ENCODE measurements at places on chromosomes 7 and 10. TPM values are rescaled to one million over a fixed set of nuclear protein-coding genes. Genes with fewer than 3 reads are reported as not detected.
A peak's percentile ranks its signal among the peaks of the same experiment; 100 is the strongest.

PLPP4 gene
- total RNA-seq, result 0.26 TPM

ZNF33A gene
- total RNA-seq, result 11.8 TPM

DDC gene
- total RNA-seq, result not detected

MPLKIP gene
- total RNA-seq, result 22.8 TPM

TAS2R41 gene
- not detected for total RNA-seq

COL26A1 gene
- total RNA-seq, result not detected

HABP2 gene
- total RNA-seq, result not detected

PIP gene
- total RNA-seq, result not detected

ITGA8 gene
- total RNA-seq, result 1.3 TPM

OR9A2 gene
- not detected for total RNA-seq

GPR85 gene
- 9.2 TPM for total RNA-seq

PLEKHS1 gene
- not detected for total RNA-seq

CAV2 gene
- total RNA-seq, result 60.1 TPM

ACBD7 gene
- total RNA-seq, result under 0.01 TPM

DNA sequence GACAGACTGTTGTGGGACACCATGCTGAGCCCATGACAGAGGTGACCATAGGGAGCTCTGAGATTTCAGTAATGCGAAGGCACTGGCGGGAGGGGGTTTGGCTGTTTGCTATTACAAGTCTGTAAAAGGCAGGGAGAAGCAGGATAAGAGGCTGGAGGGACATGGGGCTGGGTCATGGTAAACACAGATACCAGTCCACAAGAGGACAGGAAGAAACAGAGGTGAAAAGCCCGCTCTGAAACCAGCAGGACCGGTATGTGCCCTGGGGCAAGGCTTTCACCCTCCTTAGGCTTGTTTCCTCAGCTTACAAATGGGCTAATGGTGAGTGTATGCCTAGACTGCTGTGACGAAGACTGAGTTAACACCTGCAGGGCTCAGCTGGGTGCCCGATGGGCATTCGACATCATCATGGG is 34.1 kb downstream of the ANXA11 start:
- no peak for DNase-seq

- no peak for DNase-seq
These were observed 59.2 kb downstream of the HSPA12A start for GRCh38 chr10:116683166-116683565.

DNA sequence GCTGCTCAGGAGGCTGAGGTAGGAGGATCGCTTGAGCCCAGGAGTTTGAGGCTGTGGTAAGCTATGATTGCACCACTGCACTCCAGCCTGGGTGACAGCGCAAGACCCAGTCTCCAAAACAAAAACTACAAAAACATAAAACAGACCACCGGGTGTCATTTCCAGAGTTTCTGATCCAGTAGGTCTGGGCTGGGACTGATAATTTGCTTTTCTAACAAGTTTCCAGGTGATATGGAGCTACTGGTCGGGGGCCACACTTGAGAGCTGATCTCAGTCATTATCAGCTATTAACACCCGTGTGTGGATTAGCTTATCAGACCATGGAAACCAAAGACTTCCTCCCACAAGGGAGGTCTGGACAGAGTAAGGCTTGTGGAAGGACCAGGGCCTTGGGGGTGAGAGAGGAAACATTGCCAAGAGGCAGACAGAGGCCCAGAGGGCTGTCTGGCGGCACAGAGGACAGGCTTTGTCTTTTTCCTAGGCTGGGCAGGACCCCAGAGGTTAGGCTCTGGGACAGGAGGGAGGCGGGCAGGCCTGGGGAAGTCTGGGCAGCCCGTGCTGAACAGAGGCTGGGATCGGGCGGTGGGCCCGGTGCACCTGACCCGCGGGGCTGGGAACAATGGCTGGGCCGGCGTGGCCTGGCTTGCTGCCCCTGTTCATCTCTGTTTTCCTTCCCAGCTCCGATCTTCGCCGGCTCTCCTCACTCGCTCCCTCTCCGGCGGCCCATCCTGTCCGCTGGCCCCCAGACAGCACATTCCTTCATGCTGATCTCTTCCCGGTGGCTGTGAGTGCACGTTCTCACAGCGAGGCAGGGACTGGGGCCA is 25.2 kb downstream of the TMEM270 start:
- DNase-seq, result peak; percentile 82

- DNase-seq, result no peak
These were observed 198.8 kb downstream of the CDCA7L start for GRCh38 chr7:21746949-21747348.

- no peak for DNase-seq
These were observed 11.2 kb downstream of the MXI1 start for GRCh38 chr10:110218632-110219031.

DNA sequence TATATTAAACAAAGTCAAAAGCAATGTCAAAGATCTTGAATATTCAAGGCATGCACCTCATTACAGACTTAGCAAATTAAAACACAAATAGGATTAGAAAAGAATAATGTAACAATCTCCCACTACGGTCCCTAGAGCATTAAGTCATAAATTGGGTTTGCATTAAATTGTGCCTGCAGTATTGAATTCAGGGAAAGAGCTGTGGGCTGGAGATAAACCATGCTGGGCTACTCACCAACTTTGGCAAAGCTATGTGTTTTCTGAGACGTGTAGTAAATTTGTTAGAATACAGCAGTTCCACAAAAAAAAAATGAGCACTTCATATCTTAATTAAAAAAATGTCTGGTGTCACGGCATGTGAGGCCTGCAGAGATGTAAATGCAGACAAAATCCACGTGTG is 241.6 kb downstream of the SNX10 start:
- DNase-seq, result no peak

- DNase-seq, result peak; percentile 26
These were observed 431.8 kb upstream of the MGMT start for GRCh38 chr10:129035052-129035827.

- DNase-seq, result peak; percentile 36
These were observed 291.5 kb upstream of the ZNF32 start for GRCh38 chr10:43939939-43940820.

DNA sequence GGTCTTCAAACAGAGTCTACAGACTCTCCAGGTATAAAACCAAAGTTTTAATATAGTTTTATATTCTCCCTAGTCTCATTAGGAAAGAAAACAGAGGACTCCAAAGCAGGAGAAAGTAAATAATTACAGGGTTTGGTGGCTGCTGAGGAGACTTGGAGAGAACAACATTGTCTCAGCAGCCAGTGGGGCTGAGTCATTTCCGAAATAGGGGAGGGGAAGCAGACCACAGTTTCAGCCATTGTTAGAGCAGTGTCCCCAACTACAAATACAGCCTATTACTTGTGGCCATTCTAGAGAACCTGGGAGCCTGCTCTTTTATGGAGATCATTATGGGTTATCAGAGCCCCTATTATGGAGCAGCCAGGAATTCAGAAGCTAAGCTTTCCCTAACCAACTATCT is 44.2 kb upstream of the A1CF start:
- no peak for DNase-seq

GRCh38 chr7:100588438-100588837 is 2.3 kb downstream of the FBXO24 start:
- no peak for DNase-seq

GRCh38 chr7:30697719-30698460 is 15.6 kb upstream of the CRHR2 start:
- no peak for DNase-seq

DNA sequence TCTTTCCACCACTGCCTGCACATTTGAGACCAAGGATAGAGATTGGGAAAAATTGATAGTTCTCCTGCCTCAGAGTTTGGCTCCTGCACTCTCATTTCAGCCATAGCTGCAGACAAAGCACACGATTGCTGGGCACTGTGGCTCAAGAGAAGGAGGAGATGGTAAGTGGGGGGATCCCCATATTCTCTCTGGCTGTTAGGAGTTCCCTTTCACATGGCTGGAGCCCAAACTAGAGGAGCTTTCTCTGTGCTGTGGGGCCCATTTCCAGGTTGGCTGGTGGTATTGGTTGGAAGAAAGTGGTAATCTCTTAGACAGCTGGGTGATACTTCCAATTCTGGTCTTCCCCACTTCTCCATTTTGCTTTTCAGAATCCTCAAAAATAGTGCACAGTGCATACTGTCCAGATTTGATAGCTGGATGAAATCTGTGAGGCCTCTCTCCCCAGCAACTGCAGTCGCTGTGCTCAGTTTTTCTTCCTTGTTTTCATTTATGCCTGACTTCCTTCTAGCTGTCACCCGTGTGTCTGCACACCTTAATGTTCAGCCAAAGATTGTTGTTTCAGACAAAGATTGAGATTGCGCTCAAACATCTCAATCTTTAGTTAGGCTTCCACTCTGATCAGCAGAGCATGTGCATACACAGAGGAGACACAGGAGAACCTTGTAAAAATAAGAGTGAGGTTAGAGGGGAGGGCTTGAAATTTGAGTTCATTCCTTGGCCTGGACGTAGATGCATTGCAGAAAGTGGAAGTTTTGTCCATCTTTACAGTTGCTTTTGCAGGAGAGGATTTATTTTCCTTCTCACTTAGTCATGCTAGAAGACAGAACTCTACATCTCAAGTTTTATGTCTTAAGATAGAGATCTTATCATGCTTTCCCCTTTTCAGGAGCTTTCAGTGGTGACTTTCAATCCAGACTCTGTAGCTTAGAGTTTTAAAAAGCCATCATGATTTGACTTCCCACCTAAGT is 28.6 kb downstream of the RABGEF1 start:
- peak; percentile 13 for DNase-seq

- DNase-seq, result no peak
These were observed 100.6 kb downstream of the GRB10 start for GRCh38 chr7:50682079-50682478.

- no peak for DNase-seq
These were observed 374.9 kb downstream of the BBS9 start for GRCh38 chr7:33504266-33504665.

- DNase-seq, result peak; percentile 72
These were observed 160.3 kb upstream of the KLF14 start for GRCh38 chr7:130894146-130894908.

DNA sequence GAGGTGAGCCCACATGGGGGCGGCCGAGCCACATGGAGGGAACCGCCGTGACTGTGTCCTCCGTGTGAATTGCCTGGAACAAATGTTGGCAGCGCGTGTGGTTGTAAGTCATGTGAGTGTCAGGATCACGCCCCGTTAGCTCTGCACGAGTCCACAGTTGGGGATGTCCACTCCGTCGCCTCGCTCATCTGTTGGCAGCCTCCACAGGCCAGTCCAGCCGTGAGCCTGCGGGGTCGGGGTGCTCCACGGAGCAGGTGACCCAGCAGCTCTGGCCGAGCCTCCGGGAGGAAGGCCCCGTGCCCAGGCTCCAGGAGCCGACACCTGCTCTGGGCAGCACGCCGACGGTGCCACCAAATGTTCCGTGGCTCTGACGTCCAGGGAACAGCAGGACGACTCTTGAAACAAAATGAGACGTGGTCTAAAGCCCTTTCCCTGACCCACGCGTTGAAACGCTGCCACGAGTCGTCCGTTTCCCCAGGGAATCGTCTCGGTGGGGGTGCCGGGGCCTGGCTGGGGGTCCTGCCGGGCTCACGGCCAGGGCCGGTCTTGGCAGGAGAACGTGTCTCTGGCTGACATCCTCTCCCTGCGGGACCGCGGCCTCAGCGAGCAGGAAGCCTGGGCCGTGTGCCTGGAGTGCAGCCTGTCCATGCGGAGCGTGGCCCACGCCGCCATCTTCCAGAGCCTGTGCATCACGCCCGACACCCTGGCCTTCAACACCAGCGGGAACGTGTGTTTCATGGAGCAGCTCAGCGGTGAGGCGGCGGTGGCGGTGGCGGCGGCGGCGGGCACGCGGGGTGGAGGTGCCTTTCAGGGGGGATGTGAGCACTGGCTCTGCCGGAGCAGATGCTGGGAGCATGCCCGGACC is 7.0 kb downstream of the KNDC1 start:
- no peak for DNase-seq

DNA sequence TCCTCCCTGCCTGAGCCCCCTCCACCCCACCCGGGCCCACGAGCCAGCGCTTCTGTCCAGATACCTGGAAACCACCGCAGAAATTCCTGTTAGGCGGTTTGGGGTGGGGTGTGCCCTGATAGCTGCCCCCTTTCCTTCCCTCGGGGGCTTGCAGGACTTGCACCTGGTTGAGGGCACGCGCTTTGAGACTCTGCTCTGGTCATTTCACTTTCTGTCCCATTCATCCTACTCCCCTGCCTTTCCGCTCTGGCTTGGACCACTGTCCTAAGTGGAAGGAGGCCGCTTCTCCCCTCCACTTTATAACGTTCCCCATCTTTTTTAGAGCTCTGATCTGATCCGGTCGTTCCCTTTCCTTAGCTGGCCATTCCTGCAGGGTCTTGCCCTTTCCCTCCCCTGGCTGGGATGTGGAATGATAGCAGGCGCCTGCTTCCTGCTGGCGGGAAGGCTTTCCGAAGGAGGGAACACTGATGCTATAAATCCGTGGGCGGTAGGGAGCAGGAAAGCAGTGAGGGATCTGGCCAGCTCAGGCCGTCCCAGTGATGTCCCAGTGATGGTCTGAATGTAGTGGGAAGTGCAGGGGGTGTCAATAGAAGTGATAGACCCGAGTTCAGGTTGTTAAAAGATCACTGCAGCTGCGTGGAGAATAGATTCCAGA is 852 bp upstream of the PRKAR1B start:
- DNase-seq, result peak; percentile 40

GRCh38 chr7:90857603-90858002 is 261.5 kb downstream of the CDK14 start:
- no peak for DNase-seq

DNA sequence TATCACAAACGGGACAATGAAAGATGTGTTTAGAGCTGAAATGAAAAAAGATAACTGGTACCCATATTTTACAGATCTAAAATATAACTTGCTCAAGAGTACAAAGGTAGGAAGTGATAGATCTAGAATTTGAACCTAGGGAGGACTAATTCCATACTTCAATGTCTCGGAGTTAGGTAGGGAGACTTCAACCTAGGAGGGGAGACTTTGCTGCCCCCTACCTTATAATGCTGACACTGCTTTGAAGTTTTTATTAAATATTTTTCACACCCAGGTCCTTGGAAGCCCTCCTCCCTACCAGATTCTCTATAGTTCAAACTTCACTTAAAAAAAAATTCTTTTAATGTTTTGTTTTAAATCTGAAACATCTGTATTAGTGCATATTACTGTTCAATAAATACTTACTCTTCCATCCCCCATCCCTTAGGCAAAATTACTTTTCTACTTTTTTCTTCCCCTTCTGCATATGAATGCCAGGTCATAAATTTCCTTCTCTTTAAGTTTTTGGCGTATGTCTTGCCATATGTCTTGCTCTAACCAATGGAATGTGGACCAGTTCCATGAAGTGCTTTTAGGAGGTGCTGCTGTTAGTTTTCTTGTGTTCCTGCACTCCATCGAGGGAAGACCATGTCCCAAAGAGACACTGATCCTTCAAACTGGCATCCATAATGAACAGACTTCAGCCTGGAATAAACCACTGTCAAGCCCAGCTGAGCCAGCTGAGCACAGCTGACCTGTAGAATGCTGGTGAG is 57.8 kb downstream of the MICU1 start:
- DNase-seq, result no peak

GRCh38 chr7:45026984-45027773 is 27.2 kb downstream of the CCM2 start:
- DNase-seq, result peak; percentile 14

GRCh38 chr10:90130321-90131086 is 429.1 kb downstream of the KIF20B start:
- DNase-seq, result no peak

DNA sequence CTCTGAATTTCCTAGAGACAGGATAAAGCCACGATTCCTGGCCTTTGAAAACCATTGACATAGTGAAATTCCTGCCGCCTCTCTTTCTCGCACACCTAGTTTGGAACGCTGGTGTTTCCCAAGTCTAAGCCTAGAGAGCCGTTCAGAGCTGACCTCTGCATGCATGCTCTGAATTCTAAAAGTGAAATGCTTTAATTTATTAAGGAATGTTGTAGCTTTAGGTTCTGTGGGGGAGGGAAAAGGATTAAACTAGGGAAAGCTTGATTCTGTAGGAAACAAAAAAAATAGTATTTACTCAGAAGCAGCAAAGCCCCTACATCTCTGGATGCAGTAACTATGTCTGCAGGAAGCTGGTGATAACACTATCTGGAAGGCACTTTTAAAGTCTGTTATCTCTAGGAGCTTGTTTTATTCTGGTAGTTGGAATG is 27.3 kb downstream of the PFKP start:
- peak; percentile 51 for DNase-seq

Measured in fibroblast of lung (primary cell).